ENCODE measurements at places on chromosomes 3 and 15.
A peak's percentile ranks its signal among the peaks of the same experiment; 100 is the strongest.

GRCh38 chr15:70432924-70433495 is 330.3 kb downstream of the UACA start:
- DNase-seq, result no peak

GRCh38 chr3:43905157-43905556 is 214.4 kb downstream of the ABHD5 start:
- DNase-seq, result no peak

DNA sequence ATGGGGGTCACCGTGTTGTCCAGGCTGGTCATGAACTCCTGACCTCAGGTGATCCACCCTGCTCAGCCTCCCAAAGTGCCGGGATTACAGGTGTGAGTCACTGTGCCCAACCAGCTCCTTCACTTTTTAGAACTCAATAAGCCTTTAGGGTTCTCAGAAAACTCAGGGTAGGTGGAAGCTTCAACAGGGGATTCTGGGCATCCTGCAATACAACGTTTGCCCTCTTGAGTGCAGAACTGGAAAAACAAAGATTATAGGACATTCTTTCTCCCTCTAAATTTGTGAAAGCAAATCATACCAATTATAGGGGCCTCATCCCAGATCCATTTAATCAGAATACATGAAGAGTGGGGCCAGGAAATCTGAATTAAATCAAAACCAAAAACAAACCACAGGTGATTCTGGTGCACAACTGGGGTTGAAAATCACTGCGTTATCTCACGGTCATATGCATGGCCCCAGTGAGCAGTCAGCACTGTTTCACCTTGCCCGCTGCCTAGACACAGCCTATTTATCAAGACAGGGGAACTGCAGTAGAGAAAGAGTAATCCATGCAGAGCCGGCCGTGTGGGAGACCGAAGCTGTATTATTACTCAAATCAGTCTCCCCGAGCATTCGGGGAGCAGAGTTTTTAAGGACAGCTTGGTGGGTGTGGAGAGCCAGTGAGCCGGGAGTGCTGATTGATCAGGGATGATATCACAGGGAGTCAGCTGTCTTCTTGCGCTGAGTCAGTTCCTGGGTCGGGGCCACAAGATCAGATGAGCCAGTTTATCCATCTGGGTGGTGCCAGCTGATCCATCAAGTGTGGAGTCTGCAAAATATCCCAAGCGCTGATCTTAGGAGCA is 58.4 kb downstream of the TMEM44 start:
- peak; percentile 79 for DNase-seq

DNA sequence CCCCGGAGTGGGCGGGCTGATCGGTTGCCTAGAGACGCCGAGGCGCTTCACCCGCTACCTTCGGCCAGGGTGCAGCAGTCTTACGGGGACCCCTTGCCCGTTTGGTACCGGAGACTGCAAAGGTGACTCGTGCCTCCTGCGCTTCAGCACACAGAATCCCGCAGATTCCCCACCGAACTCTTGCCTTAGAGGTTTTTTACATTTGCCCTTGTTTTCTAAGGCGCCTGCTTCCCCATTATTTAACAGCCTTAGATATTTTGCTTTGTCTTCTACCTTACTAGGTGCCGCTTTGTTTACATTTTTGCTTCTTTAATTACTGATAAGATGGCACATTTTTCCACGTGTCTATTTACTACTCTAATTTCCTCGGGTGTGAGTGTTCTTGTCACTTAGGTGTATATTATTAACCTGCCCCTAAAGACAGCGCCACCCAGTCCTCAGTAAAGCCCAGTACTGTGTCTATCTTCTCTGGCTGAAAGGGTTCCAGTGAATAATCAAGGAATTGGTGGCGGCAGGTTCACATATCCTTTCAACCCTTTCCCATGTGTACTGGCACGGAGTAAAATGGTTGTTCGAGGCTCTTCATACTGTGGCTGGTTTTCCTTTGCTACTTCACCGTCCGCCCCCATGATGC is 573 bp upstream of the CEP152 start:
- no peak for DNase-seq

DNA sequence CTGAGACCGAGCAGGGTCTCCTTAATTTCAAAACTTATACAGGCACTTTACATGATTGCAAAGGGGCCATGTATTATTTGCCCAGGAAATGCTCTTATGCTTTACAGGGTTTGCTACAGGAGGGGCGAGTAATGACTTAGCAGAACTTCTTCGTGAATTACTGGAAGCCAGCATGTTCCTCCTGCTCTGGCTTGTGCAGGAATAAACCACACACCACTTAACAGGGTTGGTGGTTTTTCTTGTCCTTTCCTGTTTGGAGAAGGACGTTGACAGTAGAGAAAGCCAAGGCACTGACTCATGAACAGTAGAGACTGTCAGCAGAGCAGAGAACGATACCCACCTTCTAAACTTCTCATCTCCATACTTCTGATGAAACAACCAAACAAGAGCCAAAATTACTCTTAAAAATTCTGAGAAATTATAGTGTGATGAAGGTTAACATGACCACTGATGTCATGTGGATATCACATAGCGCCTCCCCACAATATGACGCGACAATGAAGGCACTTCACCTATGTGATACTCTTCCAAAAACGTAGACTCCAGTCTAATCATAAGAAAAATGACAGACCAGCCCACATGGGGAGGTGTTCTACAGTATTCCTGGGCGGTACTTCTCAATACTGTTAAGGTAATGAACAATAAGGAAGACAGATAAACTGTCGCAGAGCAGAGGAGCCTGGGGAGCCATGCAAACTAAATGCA is 24.7 kb upstream of the MCTP2 start:
- DNase-seq, result no peak

DNA sequence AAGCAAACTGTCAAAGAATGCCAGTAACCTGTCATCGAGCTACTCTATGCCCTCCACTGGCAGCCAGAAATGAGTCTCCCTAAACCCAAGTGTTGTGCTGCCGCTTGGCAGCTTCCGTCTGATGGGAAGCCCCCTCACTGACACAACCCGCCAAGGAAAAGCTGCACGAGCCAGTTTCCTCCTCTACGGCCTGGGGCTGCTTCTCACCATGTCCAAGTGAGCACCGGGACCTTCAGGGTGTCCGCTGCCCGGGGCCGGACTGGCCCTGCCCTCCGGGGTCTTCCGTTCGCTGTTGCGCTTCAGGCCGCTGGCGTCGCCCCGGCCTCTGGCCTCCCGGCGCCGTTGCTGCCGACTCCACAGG is 490 bp downstream of the TOMM70 start:
- no peak for DNase-seq

- no peak for DNase-seq
These were observed 161.2 kb downstream of the ATP10A start for GRCh38 chr15:25701721-25702465.

DNA sequence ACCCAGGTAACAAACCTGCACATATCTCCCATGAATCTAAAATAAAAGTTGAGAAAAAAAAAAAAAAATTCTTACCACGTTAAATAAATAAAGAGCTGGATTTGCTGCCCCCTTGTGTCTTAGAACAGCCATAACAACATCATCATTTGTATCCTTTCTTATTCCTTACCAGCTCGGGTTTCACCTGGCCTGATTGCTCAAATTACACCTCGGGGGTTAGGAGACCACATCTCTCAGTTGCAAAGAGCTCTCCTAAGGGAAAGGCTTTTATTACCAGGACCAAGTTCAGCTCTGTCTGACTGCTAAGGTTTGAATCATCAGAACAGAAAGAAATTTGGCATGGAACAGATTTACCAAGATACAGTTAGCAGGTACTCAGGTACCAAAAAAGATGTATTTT is 25.8 kb upstream of the RPL39L start:
- peak; percentile 54 for DNase-seq

DNA sequence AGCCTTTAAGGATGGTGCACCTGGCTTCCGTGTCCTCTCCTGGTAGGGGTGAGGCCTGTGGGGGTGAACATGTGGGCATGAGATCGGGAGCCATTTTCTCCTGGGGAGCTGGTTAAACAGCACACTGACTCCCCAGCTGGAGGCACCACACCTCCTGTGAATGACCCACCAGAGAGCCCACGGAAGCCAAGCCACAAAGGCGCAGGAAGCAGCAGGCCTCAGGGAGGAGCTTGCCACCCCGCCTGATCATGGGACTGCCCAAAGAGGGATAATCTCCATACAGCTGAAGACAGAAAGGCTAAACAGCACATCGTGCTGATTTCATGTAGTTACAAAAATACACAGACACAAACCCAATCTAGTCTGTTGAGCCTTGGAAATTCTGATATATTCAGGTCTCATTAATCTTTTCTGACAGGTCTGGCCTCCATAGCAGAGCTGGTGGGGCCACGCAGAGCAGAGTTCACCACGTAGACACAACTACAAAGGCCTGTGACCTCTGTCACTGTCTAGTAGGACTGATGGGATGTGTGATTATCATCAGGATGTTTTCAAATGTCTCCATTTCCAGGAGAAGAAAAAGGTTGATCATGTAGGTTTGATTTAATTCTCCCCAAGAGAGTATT is 75.2 kb downstream of the DUT start:
- no peak for DNase-seq

- peak; percentile 95 for DNase-seq
These were observed 24.3 kb upstream of the FLNB start for GRCh38 chr3:57983734-57984518.

DNA sequence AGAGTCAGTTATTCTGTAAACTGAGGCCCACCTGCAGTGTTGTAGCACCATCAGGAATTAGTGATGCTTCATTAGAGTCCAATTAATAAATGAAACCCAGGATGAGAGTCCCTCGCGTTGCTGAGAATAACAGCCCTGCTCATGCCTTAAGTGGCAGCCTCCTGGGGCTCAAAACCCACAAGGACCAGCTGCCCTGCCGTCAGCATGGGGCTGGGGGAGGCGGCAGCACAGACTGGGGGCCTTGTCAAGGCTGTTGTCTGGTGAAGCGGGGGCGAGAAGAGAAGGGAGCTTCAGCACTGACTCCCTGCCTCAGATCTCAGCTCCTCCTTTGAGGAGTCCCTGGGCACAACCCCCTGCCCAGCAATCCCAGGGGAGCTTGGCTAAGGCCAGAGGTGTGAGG is 21.0 kb downstream of the CCDC33 start:
- no peak for DNase-seq

DNA sequence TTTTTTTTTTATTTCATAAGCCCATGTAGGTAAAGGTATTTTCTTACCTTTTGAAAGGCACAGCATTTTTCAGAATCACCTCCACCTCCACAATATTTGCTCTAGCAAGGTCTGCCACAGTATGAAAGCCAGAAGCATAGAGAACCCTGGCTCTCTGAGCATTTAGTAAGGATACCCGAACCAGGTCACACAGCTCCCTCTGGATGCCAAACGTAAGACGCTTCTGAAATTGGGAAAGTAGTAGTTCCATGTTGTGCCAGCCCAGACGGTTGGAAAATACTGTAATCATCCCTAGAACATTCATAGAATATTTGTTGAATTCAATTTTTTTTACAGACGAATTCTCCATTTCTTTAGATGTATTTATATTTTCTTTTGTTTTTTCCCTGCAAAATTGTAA is 52.4 kb downstream of the POLQ start:
- DNase-seq, result no peak

GRCh38 chr3:100915706-100916495 is 77.3 kb downstream of the ABI3BP start:
- no peak for DNase-seq

GRCh38 chr15:38255690-38256089 is 3.1 kb downstream of the SPRED1 start:
- DNase-seq, result no peak

GRCh38 chr15:78179286-78179840 is 30.2 kb downstream of the IDH3A start:
- no peak for DNase-seq

DNA sequence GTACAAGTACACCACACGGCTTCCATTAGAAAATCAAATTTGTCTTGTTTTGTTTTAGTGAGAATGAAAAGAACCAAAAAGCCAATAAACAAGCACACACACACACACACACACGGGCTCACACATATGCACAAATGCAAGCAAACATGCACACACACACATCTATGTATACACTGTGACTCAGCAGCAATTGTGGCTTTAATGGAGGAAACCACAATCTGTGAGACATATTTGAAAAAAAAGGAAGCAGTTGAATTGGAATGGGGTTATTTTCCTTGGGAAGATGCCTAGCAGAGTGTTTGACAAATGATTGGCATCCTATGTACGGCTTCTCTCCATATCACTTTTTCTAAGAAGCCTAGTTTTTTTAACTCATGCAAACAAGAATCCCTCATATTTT is 201.1 kb upstream of the ARRDC4 start:
- DNase-seq, result peak; percentile 4

GRCh38 chr3:143693506-143693905 is 154.8 kb downstream of the SLC9A9 start:
- DNase-seq, result no peak

GRCh38 chr3:165827883-165828282 is 9.3 kb downstream of the BCHE start:
- DNase-seq, result no peak

GRCh38 chr3:24254649-24255048 is 240.0 kb downstream of the THRB start:
- peak; percentile 95 for DNase-seq

- DNase-seq, result no peak
These were observed 30.0 kb upstream of the CHD2 start for GRCh38 chr15:92870010-92870591.

DNA sequence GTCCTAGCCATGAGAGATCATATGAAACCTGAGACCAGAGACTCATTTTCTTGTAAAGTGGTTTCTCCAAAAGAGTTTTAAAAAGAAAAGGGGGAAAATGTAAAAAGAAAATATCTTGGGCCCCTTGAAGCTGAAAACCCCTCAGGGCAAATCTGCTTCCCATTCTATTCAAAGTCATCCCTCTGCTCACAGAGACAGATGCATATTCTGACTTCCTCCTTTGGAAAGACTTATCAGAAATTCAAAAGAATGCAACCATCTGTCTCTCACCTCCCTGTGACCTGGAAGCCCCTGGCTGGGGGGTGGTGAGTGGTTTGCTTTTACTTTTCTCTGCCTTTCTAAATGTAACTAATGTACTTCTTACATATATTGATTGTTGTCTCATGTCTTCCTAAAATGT is 1154.8 kb downstream of the NSUN3 start:
- DNase-seq, result no peak

All from HCEC 1CT (cell line).